ENCODE measurements at places on chromosomes 16 and 17.

GRCh38 chr17:42287305-42287976 lies 857 bp upstream of the STAT5A start:
- DNase-seq: no peak

DNA sequence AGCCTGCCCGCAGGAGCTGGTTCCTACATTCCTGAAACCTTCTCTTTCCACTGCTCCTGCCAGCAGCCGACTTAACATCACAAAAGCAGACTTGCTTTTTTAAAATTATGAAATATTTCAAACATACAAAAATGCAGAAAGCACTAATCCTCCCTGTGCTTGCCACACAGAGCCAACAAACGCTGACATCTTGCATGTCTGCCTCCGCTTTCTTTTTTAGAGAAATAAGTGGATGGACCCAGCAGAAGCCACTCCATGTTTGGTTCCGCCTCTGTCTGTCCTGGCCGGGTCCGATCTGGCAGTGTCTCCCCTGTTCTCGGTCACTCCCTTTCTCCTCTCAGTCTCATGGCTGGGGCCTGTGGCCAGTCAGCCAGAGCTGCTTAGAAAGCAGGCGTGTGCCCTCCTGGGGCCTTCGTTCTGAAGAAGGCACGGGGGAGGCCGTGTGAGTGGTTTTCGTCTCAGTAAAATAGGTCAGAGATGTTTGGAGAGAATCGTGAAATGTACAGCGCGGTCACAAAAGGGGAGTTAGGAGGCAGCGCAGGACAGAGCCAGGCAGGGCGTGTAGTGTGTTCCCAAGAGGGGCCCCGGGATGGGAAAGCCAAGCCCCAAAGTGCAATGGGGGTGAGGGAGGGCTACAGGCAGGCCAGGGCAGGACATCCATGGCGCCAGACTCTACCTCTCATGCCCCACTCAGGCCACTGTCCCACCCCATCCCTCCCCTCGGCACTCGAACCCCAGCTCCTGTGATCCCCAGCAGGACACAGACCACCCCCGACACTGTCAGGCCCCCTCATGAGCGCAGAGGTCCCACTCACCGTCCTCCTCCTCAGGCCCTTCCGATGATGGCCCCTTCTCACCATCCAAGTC lies 23.2 kb downstream of the MXRA7 start:
- no peak for DNase-seq

DNA sequence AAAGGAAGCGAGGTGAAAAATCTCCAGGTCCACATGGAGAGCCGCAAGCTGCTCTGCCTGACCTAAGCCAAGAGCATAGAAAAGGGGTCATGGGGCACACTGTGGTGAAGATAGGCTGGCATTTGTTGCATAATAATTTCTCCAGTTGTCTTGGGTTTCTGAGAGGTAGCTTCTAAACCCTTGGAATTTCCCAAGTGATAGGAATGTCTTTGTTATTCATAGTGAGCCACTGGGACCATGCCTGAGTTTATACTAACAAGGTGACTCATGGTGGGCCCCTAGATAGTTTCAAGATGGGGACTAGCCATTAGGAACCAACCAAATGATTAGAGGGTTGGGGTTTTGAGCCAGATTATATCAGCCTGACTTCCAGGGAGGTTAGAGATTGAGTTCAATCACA lies 25.6 kb downstream of the SOST start:
- DNase-seq: no peak

DNA sequence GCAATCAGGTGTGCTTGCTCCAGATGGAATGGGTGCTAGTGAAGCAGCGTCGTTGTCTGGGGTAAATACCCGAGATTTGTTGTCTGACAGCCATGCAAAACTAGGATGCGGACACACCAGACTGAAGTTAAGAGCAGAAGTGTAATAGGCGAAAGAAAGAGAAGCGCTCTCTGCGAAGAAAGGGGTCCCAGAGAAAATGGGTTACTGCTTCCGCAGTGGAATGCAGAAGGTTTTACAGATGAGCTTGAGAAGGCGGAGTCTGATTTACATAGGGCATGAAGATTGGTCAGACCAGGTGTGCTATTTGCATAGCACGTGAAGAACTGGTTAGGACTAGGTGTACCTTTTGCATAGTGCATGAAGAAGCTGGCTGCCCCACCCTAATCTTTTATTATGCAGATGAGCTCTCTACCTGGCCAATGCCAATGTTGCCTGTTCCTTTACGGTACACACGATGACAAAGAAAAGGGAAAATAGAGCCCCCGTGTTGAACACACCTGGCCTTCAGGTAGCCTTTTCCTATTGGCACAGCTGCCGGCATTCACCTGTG lies 32.0 kb upstream of the SNN start:
- peak; percentile 50 for DNase-seq

DNA sequence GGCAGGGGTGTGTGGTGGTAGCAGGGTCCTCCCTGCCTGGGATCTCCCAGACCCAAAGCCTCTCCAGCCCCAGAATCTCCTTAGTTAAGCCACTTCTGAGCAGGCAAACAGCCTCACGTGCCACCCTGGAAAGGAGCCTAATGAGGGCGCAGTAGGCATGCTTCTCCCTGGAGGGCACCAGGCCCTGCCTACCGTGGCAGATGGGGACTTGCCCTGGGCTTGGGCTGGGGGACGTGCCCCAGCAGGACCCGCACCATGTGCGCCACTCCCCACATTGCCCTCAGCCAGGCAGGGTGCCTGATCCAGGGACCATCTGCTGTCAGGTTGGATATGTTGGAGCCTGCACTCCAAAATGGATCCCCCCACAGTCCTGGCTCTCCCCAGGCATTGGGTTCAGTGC lies 14.2 kb downstream of the FAM83G start:
- DNase-seq: no peak

DNA sequence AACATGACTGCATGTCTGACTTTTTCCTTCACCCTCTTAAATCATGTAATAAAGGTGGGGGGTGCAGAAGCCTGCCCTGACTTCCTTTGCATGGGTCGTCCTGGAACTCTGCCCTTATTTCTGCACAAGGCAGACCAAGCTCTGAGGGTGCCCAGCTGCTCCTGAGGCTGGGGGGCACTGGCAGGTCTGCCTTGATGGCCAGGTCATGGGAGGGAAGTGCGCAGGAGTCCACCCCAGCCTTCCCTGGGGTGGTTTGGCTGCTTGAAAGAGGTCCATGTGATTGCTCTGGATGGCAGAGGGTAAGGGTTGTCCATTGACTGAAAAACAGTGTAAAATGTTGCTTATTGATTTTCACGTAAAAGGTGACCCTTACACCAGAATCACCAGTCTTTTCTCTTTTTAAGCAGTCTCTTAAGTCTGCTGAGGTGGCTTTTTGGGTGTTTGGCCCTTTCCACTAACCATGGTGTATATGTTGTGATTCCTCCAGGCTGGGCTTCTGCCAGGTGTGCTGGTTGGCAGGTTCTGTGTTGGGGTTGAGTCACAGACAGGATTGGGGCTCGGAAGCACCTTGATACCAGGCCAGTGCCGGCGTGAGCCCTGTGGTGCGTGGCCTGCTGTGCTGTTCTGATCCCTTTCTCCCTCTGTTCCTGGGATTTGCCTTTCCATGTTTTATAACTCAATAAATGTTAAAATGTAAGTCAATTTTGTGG lies 19.4 kb downstream of the DHX38 start:
- no peak for DNase-seq

DNA sequence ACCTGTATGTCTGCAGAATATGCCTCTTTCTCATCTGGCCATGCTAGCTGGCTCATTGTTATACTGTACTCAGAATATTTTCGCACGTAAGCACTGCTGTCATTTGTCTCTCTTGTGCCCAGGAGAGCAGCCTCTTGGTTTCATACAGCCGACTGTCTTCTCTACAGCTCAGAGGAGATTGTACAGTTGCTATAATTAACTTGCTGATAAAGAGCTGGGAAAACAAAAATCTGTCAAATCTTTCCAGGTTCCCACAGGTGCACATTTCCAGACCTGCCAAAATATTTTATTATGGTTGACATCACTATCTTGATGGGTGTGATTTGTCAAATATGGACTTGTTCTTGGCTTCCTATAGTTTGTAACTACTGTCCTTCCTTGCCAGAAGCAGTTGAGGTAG lies 122.7 kb downstream of the FTO start:
- no peak for DNase-seq

DNA sequence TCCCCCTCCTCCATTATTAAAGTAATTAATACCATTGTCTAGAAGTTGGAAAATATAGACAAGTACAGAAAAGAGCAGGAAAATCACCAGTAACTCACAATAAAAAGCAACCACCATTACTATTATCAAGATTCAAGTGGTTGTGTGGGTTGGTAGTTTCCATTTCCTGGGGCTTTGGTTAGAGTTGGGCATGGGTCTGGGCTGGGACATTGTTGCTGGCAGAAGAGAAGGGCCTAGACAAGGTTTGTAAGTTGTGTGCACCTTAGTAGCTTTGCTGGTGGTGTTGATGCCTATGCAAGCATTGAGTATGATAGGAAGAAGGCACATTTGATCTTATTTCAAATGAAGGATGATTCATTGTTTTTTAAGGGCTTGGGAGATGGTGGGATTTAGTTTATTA lies 25.4 kb upstream of the NFATC3 start:
- DNase-seq: no peak

GRCh38 chr16:8682551-8683259 lies 8.3 kb downstream of the ABAT start:
- DNase-seq: no peak

GRCh38 chr16:593406-593805 lies 3.5 kb downstream of the RAB40C start:
- peak; percentile 86 for DNase-seq

GRCh38 chr17:39009581-39010001 lies 42.4 kb upstream of the FBXO47 start:
- DNase-seq: no peak

DNA sequence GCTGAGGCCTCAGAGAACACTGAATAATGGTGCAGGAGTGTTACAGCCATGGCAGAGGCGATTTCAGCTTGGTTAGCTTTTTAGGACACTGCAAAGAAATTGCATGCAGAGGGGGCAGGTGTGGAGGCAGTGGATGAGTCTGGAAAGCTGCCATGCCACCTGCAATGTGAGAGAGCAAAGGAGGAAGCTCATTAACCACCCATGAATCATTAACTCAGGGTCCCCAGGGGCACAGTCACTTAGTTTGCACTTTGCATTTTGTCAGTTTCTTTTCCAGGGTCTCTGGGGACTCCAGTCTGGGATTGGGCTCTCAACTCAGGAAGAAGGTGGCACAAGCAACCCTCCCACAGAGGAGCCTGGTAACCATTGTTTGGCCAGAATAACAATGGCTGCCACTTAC lies 132.9 kb downstream of the USP31 start:
- DNase-seq: peak; percentile 82

- peak; percentile 62 for DNase-seq
Observed at GRCh38 chr17:38676706-38677504, 2.1 kb upstream of the EPOP start.

GRCh38 chr16:4339909-4340308 lies 11.2 kb downstream of the PAM16 start:
- DNase-seq: no peak

- no peak for DNase-seq
Observed at GRCh38 chr17:72115781-72116525, 4.9 kb upstream of the SOX9 start.

DNA sequence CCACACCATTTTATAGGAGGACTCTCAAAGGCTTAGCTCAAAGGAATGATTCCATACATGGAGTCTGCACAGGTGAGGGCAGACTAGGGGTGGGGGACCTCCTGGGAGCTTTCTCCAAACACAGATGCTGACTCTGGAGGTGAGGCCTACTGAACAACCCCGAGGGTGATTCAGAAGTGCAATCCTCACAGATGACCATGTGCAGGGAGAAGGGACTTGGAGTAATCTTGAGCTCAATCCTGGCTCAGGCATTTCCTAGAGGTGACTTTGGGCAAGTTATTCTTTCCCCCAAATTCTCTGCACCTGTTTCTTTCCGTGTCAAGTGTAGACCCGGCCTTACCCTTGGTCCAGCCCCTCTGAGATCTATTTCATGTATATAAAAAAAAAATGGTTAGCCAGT lies 401.5 kb downstream of the SLC39A11 start:
- no peak for DNase-seq

GRCh38 chr17:27498615-27499309 lies 42.5 kb downstream of the KSR1 start:
- DNase-seq: no peak

DNA sequence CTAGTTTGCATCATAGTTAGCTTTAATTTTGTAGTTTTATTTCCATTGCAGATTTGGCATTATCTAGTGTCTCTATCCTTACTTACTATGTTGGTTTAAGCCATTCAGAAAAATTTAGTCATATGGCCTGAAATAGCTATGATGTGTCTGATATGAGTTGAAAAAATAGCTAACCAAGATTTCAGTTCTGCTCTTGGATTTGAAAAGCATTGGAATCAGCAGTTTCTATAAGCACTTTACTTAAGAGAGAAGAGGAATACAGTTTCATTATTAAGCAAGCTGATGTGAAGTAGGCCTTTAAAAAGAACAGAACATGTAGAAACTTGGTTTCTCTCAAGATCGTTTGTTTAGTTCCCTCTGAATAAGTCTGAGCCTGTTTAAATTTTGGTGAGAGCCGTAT lies 25.9 kb downstream of the LPCAT2 start:
- DNase-seq: peak; percentile 33

DNA sequence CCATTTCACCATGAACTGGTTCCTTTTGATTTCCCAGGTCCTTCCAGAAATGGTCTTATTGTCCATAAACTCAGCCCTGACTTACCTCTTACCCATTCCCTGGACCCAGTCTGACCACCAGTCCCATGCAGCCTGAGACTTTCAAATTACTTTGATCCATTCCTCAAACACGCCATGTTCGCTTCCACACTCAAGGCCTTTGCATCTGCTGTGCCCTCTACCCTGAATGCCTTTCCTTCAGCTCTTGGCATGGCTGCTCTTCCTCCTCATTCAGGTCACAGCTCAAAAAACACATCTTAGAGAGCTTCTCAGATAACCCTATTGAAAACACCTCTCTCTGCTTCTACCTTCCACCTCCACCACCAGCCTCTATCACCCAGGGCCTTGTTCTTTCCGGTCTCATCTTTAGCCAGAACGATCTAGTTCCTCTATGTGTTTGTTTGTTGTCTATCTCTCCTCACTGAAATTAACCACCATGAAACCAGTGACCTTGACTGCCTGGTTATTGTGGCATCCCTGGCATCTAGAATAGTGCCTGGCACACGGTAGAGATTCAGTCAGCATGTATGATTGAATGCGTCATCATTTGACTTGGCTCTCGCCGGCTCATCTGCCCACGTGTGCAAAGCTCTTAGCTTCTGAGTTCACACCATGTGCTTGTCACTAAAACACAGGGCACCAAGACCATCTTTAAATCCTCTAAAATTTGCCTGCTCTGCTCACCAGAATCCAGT lies 12.8 kb downstream of the CRYM start:
- no peak for DNase-seq

GRCh38 chr17:11954936-11955335 lies 42.3 kb downstream of the ZNF18 start:
- no peak for DNase-seq

GRCh38 chr16:67370661-67371060 lies 22.6 kb downstream of the TPPP3 start:
- DNase-seq: no peak

- DNase-seq: no peak
Observed at GRCh38 chr17:38449364-38449763, 21.1 kb downstream of the ARHGAP23 start.

DNA sequence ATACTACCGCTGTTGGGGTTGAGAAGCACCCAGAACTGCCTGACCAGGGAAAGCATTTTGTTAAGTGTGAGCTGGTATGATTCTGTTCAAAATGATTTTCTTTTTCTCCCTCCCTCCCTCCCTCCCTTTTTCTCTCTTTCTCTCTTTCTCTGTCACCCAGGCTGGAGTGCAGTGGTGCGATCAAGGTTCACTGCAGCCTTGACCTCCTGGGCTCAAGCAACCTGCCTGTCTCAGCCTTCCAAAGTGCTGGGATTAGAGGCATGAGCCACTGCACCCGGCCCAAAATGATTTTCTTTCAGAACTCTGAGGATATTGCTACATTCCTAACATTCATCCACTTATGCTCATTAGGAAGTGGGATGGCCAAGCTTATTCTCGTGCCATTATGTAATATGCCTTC lies 41.3 kb downstream of the SLC47A1 start:
- no peak for DNase-seq
